Foreskin keratinocyte (primary cell): ENCODE measurements at places on chromosomes 5 and 9.

DNA sequence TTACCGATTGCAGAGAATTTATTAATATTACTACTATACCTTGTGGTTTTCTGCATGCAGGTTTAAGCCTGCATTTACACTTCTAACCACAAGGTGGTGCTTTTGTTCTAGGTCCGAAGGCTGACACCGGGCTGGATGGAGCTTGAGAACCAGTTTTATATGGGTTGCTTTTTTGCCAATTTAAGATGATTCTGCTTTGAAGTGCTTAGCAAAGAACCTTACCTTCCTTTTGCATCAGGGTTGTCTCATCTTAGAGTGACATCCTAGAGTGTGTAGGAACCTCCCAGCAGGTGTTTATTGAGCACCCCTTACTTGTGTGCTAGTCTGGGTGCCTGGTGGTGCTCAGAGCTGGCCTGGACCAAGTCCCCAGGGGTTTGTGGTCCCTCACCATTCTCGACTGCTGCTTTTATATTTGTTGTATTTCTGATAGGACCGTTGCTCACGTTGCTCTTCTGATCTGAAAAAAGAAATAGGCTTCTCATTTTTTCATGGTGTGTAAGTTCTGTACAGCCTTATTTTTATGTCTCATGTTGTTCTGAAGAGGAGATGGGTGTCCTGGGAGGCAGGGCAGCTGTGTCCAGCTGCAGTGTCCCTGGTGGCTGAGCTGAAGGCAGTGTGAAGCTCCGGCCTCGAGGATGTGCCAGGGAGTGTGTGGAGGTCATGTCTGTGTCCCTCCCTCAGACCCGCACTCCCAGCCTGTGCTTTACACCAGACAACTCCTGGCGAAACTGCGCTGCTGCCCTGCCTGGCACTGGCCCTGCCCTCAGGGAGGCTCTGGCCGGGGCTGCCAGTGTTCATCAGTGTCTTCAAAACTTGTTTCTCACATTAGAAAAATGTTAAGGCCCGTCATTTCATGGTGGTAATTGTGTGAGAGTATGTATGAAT lies 54.3 kb downstream of the EHMT1 start:
- peak; percentile 56 for DNase-seq

- no peak for DNase-seq
Observed at GRCh38 chr9:3299872-3300271, 225.9 kb downstream of the RFX3 start.

DNA sequence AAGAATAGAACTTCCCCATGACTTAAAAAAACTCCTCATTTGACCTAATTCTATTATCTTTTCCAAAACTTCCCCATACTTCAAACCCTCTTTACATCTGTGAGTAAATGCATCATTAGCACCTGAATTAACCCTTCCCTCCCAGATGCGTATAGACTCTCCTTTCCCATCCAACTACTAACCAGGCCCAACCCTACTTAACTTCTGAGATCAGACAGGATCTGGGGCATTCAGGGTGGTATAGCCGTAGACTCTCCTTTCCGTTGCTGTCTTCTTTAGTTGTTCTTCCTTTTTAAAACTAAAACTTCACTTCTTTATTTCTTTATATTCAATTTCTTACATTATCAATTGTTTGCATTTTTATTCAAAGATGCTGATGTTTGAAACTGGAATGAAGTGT lies 165.2 kb downstream of the SLCO4C1 start:
- DNase-seq: no peak

- peak; percentile 83 for DNase-seq
Observed at GRCh38 chr9:34463098-34463900, 4.7 kb downstream of the DNAI1 start.

GRCh38 chr9:126838055-126838811 lies 22.2 kb upstream of the ZBTB34 start:
- DNase-seq: no peak

GRCh38 chr5:31942546-31942945 lies 231.6 kb downstream of the GOLPH3 start:
- no peak for DNase-seq

GRCh38 chr9:32839013-32839885 lies 55.9 kb downstream of the TMEM215 start:
- DNase-seq: no peak

DNA sequence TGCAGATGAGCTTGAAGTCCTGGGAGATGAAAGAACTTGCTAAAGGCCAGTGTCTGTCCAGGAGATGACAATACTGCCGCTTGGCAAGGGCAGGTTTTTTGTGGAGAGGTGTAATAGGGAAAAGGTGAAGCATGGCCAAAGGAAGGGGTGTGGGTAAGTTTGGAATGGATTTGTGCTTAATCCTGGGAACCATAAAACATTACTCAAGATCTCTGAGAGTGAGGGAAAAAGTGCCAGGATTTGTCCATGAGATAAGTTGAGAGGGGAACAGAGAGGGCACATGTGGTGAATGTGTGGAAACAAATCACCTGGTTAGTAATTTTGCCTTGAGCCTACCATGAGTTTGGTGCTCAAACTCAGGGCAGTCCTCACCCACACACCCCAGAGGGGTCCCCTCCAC lies 108.8 kb upstream of the CD180 start:
- DNase-seq: no peak

DNA sequence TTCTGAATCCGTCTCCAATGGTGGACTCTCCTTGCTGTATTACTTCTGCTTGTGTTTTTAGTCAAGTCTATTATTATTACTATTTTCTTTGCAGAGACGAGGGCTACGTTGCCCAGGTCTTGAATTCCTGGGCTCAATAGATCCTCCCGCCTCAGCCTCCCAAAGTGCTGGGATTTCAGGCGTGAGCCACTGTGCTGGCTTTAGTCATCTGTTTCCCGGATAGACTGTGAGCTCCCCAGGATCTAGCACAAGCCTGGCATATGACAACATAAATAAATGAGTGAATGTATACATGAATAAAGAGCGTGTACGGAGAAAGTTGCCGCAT lies 439 bp upstream of the DDX46 start:
- no peak for DNase-seq

DNA sequence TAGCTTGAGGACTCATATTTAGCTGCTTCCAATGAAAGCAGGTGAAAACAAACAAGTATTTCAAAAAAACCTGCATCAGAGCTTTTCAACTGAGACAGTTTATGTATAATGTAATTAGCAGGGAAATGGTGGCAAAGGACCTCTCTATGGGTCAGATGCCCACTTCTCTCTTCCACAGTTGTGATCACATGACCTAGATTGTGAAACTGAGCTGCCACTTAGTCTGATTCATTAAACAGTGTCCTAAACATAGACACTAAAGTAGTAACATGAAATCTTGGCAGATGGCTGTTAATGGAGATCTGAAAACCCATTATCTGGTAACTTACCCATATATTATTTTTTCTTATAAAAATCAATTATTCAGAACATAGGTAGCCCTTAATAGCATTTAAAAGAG lies 663.6 kb upstream of the RIOK2 start:
- DNase-seq: no peak

DNA sequence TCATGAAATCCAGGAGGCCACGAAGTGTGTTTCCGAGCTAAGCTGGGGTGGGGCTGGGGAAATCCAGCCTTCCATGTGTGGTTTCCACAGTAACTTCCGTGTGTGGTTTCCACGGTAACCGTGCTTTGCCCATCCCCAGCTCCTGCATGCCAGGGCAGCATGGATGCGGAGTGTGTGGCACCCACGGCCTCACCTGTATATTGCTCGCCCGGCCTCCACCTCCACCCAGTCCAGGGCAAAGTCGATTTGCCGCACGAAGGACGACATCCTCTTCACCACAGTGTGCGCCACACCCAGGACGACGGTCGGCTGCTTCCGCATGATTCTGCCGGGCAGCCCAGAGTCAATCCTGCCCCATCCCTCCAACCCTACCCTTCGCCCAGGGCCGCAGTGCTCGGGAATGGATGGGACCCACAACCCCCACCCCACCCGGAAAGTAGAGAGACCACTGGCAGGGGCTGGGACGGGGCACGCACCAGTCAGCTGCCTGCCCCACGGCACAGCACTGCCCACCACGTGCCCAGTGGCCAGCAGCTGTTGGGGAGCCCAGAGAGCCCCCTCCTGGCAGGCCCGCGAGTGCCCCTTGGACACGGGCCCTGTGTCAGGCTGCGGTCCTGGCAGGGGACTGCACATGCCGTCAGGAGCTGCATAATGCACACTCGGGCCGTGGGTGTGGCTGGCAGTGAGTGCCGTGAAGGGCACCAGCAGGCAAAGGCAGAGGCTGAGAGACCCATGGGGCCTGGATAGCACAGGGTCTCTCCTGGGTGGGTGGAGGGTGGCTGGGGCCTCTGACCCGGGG lies 39.0 kb upstream of the NSMF start:
- DNase-seq: no peak

DNA sequence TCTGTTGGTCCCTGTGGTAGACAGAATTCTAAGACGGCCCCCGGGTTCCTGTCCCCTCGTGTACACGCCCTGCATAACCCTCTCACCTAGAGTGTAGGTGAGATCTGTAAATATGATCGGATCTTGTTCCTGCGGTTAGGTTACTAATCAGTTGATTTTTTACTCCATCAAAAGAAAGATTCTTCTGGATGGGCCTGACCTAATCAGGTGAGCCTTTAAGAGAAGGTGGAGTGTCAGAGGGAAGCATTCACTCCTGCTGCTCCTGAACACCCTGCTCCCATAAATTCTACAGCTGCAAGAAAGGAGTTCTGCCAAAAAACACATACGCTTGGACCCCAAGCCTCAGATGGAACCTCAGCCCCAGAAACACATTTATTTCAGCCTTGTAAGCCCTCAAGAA lies 15.6 kb upstream of the FUBP3 start:
- no peak for DNase-seq

- no peak for DNase-seq
Observed at GRCh38 chr9:10873999-10874398, 261.2 kb upstream of the PTPRD start.

- DNase-seq: no peak
Observed at GRCh38 chr5:171640480-171640879, 145.1 kb upstream of the SMIM23 start.

DNA sequence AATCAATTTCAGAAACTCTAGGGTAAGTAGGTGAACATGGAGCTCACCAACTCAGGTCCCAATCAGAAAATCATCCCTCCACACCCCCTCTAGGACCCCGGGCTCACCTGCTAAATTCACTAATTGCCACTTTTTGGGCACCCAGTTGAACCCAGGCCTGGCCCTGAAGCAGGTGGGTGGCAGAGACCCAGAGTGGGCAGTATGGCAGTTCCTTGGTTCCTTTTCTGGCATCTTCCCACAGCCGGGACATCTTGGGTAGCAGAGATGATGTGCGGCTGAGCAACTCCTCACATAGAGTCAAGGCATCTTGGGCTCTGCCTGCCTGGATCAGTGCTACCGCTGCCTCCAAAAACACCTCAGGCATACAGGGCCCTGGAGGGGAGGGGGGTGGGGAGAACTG lies 2.9 kb upstream of the VCP start:
- no peak for DNase-seq

- no peak for DNase-seq
Observed at GRCh38 chr5:114657342-114658130, 295.7 kb downstream of the KCNN2 start.

DNA sequence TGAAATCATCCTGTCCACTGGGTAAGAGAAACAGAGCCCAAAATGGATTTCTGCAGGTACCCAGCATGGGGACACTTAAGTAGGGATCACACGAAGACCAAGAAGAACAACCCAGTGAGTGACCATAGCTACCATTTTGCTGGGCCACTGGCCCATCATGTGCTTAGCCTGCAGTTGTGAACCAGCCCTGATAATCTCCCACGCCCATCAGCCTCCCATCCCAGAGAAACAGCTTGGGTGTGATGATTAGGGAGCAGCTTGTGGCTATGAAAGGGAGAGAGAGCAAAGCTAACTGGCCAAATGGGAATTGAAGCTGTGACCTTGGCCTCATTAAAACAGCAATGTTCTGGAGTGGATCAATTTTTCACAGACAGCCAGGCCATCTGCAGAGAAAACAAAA lies 138.5 kb downstream of the SLC24A2 start:
- no peak for DNase-seq

GRCh38 chr9:75084081-75084672 lies 3.8 kb downstream of the NMRK1 start:
- no peak for DNase-seq

GRCh38 chr9:96061293-96061987 lies 185.9 kb downstream of the ERCC6L2 start:
- DNase-seq: peak; percentile 20

DNA sequence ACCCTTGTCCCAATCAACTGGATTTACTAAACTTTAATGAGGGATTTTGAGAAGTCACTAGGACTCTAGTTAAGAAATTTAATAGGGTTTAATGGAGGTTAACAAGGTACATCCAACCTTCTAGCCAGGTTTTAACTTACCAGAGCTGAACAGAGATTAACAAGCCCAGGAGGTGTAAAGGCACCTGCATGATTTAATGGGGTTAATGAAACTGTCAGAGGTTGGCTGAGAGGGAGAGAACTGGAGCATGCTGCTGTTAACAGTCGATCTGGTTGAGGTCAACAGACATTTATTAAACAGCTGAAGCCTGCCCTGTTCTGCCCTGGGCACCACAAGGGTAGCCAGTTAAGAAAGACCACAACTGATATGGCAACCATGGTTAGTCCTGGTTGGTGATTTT lies 13.6 kb downstream of the HAND1 start:
- no peak for DNase-seq

- no peak for DNase-seq
Observed at GRCh38 chr9:76873056-76873792, 32.7 kb downstream of the PRUNE2 start.

GRCh38 chr5:147446523-147446922 lies 63.3 kb downstream of the DPYSL3 start:
- DNase-seq: no peak

GRCh38 chr9:34611251-34611810 lies 566 bp downstream of the RPP25L start:
- DNase-seq: no peak

- no peak for DNase-seq
Observed at GRCh38 chr5:155926031-155926430, 400.9 kb upstream of the SGCD start.

DNA sequence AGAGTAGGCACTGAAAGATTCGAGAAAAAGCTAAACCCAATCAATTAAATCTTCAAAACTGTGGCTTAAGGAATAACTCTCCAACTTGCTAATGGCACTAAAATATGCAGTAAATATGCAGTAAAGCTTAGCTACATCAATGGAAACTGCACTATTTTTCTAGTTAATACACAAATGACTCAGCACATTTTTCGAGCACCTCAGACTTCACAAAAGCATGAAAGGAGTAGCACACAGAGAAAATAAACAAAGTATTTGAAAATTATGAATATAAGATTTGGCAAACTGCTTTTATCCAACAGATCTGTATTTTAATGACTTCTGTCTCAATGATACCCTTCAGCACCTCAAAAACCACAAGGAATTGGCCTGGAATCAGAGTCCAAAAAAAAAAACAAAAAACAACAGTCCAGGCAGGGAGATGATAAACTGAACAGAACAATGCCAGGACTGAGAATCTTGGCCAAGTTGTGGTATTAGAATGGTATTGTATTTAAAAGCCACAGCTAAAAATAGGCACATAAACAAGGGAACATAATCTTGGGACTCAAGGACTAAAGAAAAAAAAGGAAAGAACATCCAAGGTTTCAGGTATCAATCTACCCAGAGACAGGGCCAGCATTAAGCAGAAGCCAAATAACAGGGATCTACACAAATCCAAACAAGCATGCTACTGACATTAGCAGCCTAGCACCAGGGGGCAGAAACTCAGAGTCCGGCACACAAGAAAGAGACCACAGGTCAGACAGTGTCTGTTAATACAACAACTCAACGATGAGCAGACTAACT lies 21.4 kb downstream of the TMEM245 start:
- DNase-seq: no peak

- no peak for DNase-seq
Observed at GRCh38 chr9:7055171-7055903, 297.6 kb downstream of the KDM4C start.

GRCh38 chr9:121298016-121298538 lies 30.1 kb downstream of the GSN start:
- DNase-seq: no peak

- DNase-seq: no peak
Observed at GRCh38 chr9:103799959-103800358, 294.1 kb upstream of the SMC2 start.
